ENCODE measurements at places on chromosomes 6 and 20. TPM values are rescaled to one million over a fixed set of nuclear protein-coding genes. Genes with fewer than 3 reads are reported as not detected.

Gene HLA-DPA1
- total RNA-seq: 3.0 TPM

Gene GGTLC1
- not detected for total RNA-seq

Gene ZFAND3
- total RNA-seq: 16.5 TPM

Gene BPIFB2
- total RNA-seq: not detected

Gene PRICKLE4
- total RNA-seq: 5.2 TPM

Gene FOXO3
- 10.2 TPM for total RNA-seq

Gene LRRC1
- 77.8 TPM for total RNA-seq

Gene CLPSL1
- not detected for total RNA-seq

Gene PDCD2
- 49.0 TPM for total RNA-seq

Gene STX11
- total RNA-seq: 9.4 TPM

Gene SOD2
- total RNA-seq: 133 TPM

Gene MYCT1
- total RNA-seq: 256 TPM

Gene SLC24A3
- under 0.01 TPM for total RNA-seq

Gene KIAA0408
- total RNA-seq: not detected

Gene TFAP2C
- not detected for total RNA-seq

Gene TPMT
- total RNA-seq: 8.7 TPM

Gene ERVFRD-1
- under 0.01 TPM for total RNA-seq

All from lung microvascular endothelial cell (primary cell).